ENCODE measurements at places on chromosomes 3 and 15. TPM values are rescaled to one million over a fixed set of nuclear protein-coding genes. Genes with fewer than 3 reads are reported as not detected.

Gene CCNB2
- 5.1 TPM for total RNA-seq

Gene MYO9A
- 59.1 TPM for total RNA-seq

Gene A4GNT
- total RNA-seq = not detected

Gene ANKUB1
- not detected for total RNA-seq

Gene CACNA2D2
- not detected for total RNA-seq

Gene ELL3
- total RNA-seq = 3.3 TPM

Gene EXOSC7
- 31.9 TPM for total RNA-seq

Gene GOLGA8R
- total RNA-seq = 3.9 TPM

Gene OR5K2
- not detected for total RNA-seq

Gene SPINK8
- not detected for total RNA-seq

Gene TMEM40
- total RNA-seq = not detected
